ENCODE measurements at places on chromosomes 1 and 21.

DNA sequence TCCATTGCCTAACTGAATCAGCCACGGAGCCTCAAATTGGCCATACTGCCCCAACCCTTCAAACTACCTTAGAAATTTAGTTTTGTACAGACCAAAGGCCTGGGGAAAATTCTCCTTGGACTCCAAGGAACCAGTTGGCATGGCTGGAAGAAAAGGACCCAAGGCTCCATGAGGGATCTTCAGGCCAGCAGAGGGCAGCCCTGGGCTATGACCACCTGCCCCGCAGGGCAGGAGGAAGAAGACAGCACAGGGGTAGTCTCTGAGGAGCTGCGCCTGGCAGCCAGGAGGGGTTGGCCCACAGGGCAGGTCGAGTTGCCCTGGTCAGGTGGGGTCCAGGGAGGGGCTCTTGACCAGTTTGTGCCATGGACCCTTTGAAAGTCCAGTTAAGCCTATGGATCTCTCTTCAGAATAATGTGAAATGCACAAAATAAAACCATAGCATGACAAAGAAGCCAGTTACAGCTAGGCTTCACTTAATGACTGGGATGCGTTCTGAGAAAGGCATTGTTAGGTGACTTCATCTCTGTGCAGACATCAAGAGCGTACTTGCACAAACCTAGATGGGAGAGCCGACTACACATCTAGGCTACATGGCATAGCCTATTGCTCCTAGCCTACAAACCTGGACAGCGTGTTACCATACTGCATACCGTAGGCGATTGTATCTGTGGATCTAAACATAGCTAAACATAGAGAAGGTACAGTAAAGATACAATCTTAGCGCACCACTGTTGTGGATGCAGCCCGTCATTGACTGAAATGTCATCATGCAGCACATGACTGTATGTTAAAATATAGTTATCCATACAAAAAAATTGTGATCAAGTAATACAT, 26.1 kb downstream of the CACNA1S start:
- peak; percentile 25 for DNase-seq

- DNase-seq = no peak
Observed at GRCh38 chr1:46150085-46150484, 17.7 kb upstream of the PIK3R3 start.

DNA sequence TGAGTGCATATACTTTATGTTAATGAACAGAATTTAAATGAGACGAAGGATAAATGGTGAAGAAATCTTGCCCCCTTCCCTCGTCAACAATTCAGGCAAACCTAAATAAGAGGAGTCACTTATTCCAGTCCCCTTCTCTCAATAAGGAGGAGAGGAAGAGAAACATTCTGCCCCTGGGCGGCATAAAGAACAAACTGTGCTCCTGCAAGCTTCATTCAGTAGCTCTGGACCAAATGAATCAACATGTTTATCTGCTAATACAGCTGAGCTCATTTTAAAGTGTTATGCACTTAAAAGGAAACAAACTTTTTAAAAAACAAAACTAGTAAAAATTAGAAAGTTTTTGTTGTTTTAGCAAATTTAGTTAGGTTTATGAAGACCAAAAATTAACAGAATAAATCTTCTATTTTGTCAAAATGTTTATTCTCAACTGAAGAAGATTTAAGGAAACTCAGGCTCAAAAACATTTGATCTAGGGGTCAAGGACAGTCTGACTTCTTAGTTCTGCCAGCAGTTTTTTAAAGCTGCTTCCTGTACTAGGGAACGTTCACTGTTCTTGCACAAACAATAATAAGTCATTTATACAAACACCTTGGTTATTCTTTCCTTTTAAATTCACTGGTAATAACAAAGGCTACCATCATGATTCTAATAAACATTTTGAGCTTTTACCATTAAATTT, 58.3 kb downstream of the AKT3 start:
- DNase-seq = no peak

DNA sequence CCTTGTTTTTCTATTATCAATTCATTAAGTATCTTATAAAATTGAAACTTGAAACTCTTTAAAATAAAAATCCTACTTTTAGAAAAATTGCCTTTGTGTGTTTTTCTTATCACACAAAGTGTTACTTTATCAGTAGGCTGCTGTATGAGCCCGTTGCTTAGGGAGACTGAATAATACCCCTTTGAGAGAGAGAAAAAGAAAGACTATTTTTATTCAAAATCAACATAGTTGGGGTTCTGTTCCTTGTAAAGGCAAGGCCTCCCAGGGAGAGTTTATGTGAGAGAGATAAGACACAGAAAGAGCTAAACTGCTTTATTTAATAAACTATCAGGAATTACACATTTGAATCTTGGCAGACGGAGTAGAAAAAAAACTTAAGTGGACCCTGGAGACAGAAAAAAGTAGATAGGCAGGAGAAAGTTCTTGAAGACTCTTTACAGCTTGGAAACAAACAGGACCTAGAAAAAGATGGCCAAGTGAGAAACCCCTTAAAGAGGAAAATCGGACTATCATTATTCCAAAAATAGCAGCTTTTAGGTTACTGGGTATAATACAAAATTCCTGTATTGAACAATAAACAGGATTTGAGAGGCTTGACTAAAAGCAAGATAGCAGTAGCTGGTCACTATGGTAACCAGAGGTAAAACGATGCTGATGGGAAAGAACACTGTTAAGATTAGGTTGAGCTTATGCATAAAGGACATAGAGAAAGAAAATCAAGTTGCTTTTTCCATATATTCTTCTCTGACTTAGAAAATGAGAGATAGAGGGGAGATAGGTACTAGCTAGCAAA, 170.9 kb downstream of the LRRC7 start:
- no peak for DNase-seq

- no peak for DNase-seq
Observed at GRCh38 chr1:3205815-3206214, 136.8 kb downstream of the PRDM16 start.

GRCh38 chr1:17553975-17554700, 14.6 kb downstream of the ARHGEF10L start:
- no peak for DNase-seq

GRCh38 chr1:161498646-161499045, 6.6 kb upstream of the FCGR2A start:
- no peak for DNase-seq

- DNase-seq = no peak
Observed at GRCh38 chr21:46363698-46364097, 39.7 kb downstream of the PCNT start.
